Left ventricle myocardium superior (tissue), 1 donor: ENCODE measurements at places on chromosomes 6 and 20. TPM values are rescaled to one million over a fixed set of nuclear protein-coding genes. Genes with fewer than 3 reads are reported as not detected.

Gene LTB
- 0.40 TPM for total RNA-seq

Gene GRM1
- 1.3 TPM for total RNA-seq

Gene SH3BGRL2
- 9.0 TPM for total RNA-seq

Gene BPIFA1
- total RNA-seq: not detected

Gene CST5
- total RNA-seq: not detected

Gene CRIP3
- total RNA-seq: 6.6 TPM

Gene STK35
- 15.9 TPM for total RNA-seq

Gene ADGRB3
- 0.89 TPM for total RNA-seq

Gene SLC26A8
- total RNA-seq: not detected

Gene MANEA
- 4.3 TPM for total RNA-seq

Gene GJE1
- not detected for total RNA-seq

Gene WFDC10B
- not detected for total RNA-seq

Gene GTSF1L
- not detected for total RNA-seq

Gene MTRF1L
- 30.2 TPM for total RNA-seq

Gene MPC1
- total RNA-seq: 411 TPM

Gene ZNF76
- 44.1 TPM for total RNA-seq

Gene RAET1E
- total RNA-seq: 0.79 TPM

Gene THBS2
- 10.7 TPM for total RNA-seq
